Mammary epithelial cell (primary cell): ENCODE measurements at places on chromosomes 1 and 21. TPM values are rescaled to one million over a fixed set of nuclear protein-coding genes. Genes with fewer than 3 reads are reported as not detected.

DNA sequence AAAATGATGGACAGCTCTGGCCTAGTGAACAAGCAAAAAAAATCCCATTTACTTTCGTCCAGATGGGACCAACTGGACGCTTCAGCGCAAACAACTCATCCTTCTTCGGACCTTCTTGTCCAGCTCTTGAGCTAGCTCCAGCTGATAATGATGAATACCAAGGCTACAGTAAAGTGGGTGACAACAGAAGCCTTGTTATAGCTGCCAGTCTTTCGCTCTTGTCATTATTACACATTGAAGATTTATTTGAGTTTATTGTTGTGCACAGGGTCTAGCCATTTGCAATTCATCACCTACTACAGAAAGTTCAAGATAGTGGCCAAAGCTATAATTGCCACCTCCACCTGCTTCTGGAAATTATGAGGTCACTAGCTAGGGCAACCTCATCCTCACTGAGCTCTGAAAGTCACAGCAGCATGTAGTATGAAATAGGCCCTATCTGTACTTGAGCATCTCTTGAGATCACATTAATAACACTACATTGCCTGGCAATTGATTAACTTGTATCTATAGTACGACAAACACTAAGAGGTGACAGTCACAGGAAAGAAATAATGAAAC, 76.9 kb downstream of the GPATCH2 start:
- no peak for DNase-seq

ZSWIM5 gene
- total RNA-seq = 0.50 TPM

DNA sequence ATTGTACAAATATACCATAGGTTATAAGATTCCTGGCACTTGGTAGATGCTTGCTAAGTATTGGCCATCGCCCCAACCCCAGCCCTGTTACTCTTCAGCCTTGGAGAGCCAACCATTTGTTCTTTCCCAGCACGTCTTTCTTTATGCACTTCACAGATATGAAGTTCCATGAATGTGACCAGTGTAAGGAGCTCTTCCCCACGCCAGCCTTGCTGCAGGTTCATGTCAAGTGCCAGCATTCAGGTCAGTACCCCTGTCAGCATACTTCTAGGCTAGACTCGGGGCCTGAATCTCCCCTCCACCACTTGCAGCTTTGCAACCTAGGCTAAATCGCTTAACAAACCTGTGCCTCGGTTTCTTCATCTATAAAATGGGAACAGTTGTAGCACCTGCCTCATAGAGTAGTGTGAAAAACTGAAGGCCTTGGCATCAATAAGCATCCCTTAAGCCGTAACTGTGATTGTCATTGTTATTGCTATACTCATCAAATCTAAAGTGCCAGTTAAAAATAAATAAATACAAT, 41.0 kb upstream of the EPHA8 start:
- no peak for DNase-seq

- DNase-seq = peak; percentile 88
Measured at GRCh38 chr1:39098546-39099250, 72.5 kb downstream of the NDUFS5 start.

- peak; percentile 31 for DNase-seq
Measured at GRCh38 chr1:206544562-206545257, 37.4 kb downstream of the RASSF5 start.

GRCh38 chr1:20184997-20185833, 681 bp upstream of the UBXN10 start:
- no peak for DNase-seq

- no peak for DNase-seq
Measured at GRCh38 chr1:32786856-32787255, 30.3 kb downstream of the YARS1 start.

LCE3D gene
- not detected for total RNA-seq

DNA sequence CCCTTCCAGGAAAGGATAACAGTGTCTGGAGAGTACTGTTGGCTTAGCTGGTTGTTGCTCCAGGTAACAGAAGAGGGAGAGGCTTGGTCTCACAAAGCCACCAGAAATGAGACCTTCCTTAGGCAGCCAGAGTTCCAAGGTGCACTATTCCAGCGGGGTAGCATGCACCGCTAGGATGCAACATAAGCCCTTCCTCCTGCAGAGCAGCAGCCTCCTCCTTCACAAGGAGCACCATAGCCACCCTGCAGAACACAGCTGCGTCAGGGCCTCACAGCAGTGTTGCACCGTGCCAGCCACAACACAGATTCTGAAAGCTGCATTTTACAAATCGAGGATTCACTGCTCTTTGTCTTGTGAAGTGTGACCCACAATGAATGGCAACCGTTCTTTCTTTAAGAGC, 142.0 kb downstream of the CLIC6 start:
- no peak for DNase-seq

CYP4A22 gene
- total RNA-seq = not detected

GRCh38 chr1:224287714-224288113, 42.3 kb downstream of the NVL start:
- DNase-seq = no peak
